ENCODE measurements at places on chromosomes 13 and 19. TPM values are rescaled to one million over a fixed set of nuclear protein-coding genes. Genes with fewer than 3 reads are reported as not detected.

- H3K27ac ChIP-seq: no peak overlapping the region
- H3K27me3 ChIP-seq: no peaks in the 10 kb centered on the region
- no peak overlapping the region for H3K4me3 ChIP-seq
- DNase-seq: no peak
- no peaks in the 10 kb centered on the region for H3K36me3 ChIP-seq
- H3K4me1 ChIP-seq: peaks cover 5% of the 10 kb centered on the region
Observed at GRCh38 chr19:494171-495080, 1.9 kb upstream of the MADCAM1 start.

Gene CDX2
- 12.5 TPM for total RNA-seq

GRCh38 chr19:29587518-29587986 lies 18.5 kb upstream of the POP4 start:
- no peak overlapping the region for H3K27ac ChIP-seq
- H3K36me3 ChIP-seq: no peaks in the 10 kb centered on the region
- peaks cover 58% of the 10 kb centered on the region for H3K27me3 ChIP-seq
- H3K4me3 ChIP-seq: no peak overlapping the region
- H3K4me1 ChIP-seq: no peaks in the 10 kb centered on the region

DNA sequence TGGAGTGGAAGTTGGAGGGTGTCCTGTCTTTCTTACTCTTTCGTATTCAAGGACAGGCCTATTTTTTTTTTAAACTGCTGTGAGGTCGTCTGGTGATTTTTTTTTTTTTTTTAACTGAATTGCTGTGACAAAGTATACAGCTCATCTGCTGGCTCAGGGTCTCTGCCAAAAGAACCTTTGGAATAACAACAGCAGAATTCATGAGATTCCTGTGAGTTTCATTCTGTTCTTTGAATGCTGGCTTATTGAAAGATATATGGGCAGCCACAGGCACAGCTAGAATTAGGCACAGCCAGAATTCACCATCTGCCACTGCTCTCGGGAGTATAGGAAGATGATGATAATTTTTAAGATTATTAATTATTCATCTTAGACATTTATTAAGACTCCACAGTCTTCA lies 21.4 kb upstream of the FRY start:
- no peaks in the 10 kb centered on the region for H3K4me1 ChIP-seq
- H3K36me3 ChIP-seq: no peaks in the 10 kb centered on the region
- H3K27me3 ChIP-seq: no peaks in the 10 kb centered on the region
- H3K27ac ChIP-seq: no peak overlapping the region
- no peak for DNase-seq

GRCh38 chr13:63942372-63942771 lies 2526.7 kb upstream of the PCDH20 start:
- H3K4me1 ChIP-seq: no peaks in the 10 kb centered on the region
- H3K27ac ChIP-seq: no peak overlapping the region
- H3K27me3 ChIP-seq: no peaks in the 10 kb centered on the region

- no peaks in the 10 kb centered on the region for H3K27me3 ChIP-seq
- no peak overlapping the region for H3K27ac ChIP-seq
Observed at GRCh38 chr13:50340551-50341287, 325.5 kb downstream of the KCNRG start.

Measured in HCT116 (cell line).